ENCODE measurements at places on chromosomes 3 and 15. TPM values are rescaled to one million over a fixed set of nuclear protein-coding genes. Genes with fewer than 3 reads are reported as not detected.

- H3K4me1 ChIP-seq: peaks cover 6% of the 10 kb centered on the region
- DNase-seq: no peak
- no peak overlapping the region for H3K4me3 ChIP-seq
- peaks cover 3% of the 10 kb centered on the region for H3K36me3 ChIP-seq
- no peaks in the 10 kb centered on the region for H3K27me3 ChIP-seq
These were observed 571.9 kb upstream of the CBLB start for GRCh38 chr3:106440672-106441071.

GRCh38 chr3:119557877-119558269, 1.5 kb downstream of the CD80 start:
- H3K27me3 ChIP-seq: no peaks in the 10 kb centered on the region
- H3K27ac ChIP-seq: peak overlapping the region; percentile 80
- peaks cover 78% of the 10 kb centered on the region for H3K4me1 ChIP-seq
- H3K36me3 ChIP-seq: peaks cover 39% of the 10 kb centered on the region
- peak overlapping the region; percentile 81 for H3K4me3 ChIP-seq
- peak; percentile 77 for DNase-seq

MASP1 gene
- total RNA-seq: not detected

DUOXA1 gene
- total RNA-seq: not detected

TRAIP gene
- total RNA-seq: 27.3 TPM

EAF2 gene
- total RNA-seq: 22.0 TPM

DNA sequence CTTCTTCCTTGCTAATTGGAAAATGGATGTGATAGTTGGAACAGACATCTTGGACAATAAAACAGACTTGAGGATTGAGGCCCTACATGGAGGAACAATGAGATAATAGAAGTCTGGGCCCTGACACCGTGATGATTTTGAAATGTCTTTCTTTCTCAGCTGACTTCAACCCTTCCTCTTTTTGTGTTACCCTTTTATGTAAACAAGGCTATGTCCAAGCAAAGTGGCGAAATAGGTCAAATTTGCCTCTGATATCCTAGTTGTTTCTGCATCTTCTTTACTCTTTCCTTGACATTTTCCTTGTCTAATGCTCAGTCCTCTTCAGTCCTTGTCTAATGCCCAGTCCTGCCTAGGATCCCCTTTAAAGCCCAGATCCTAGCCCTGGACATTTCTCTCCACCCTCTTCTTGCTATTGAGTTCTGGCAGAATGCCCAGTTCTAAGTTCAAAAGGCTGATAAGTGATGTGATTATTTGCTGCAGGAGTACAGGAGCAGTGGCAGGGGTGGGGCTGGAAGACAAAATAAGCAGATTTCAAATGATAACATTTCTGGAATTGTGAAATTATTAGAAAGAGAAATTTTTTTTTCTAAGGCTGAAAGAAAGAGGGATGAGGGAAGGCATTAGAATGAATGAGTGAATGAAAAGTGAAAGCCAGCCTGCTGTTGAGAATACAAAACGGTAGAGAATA, 6.5 kb upstream of the VPS8 start:
- peaks cover 14% of the 10 kb centered on the region for H3K27me3 ChIP-seq
- DNase-seq: no peak
- H3K4me1 ChIP-seq: peaks cover 8% of the 10 kb centered on the region
- H3K4me3 ChIP-seq: no peak overlapping the region

- no peak for DNase-seq
- H3K36me3 ChIP-seq: no peaks in the 10 kb centered on the region
- peaks cover 29% of the 10 kb centered on the region for H3K27me3 ChIP-seq
These were observed 29.3 kb upstream of the MYO1E start for GRCh38 chr15:59401824-59402569.

DNA sequence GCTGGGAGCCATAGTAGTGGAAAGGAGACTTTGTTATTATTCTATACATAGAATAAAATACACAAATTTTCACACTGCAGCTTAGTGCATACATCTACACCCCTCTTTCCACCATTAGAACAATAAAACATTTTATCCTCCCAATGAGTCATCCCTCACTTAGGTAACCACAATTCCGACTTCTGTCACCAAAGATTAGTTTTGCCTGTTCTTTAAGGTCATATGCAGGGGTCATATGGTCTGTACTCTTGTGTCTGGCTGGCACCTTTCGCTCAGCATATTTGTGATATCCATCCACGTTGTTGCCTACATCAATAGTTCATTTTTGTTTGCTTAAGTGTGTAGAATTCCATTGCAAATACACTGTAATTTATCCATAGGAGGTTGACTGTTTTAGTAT, 399.4 kb downstream of the SHQ1 start:
- H3K27me3 ChIP-seq: peaks cover 19% of the 10 kb centered on the region
- H3K27ac ChIP-seq: no peak overlapping the region
- H3K4me1 ChIP-seq: peaks cover 32% of the 10 kb centered on the region
- H3K36me3 ChIP-seq: peaks cover 26% of the 10 kb centered on the region
- no peak overlapping the region for H3K4me3 ChIP-seq
- no peak for DNase-seq

GNAT1 gene
- total RNA-seq: not detected

- H3K4me3 ChIP-seq: no peak overlapping the region
- no peaks in the 10 kb centered on the region for H3K36me3 ChIP-seq
- DNase-seq: no peak
- no peaks in the 10 kb centered on the region for H3K4me1 ChIP-seq
- no peak overlapping the region for H3K27ac ChIP-seq
These were observed 16.0 kb upstream of the VGLL3 start for GRCh38 chr3:87006844-87007439.

DNA sequence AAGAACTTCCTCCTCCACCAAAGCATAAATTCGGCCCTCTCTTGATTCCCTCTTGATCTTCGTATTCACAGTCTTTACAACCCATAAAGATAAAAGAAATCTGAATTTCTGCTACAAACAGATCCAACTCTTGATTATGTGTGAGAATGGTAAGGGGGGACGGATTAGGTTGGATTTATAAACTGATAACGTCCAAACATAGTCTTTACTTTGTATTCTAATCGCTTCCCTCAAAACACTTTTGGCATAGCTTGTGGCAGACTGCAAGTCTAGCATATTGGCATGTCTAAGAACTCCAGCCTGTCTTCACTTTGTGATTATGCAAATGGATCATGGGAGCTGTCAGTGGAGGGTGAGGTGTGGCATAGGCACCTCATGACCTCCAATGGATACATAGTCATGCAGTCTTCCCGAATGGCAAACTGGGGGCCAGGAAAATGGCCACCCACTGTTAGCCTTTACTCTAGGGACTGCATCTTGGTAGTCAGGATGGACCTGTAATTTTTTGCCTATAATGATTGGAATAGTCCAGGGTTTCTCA, 24.3 kb upstream of the GPR171 start:
- peaks cover 11% of the 10 kb centered on the region for H3K36me3 ChIP-seq
- H3K4me3 ChIP-seq: peak overlapping the region; percentile 34
- no peaks in the 10 kb centered on the region for H3K27me3 ChIP-seq
- peak overlapping the region; percentile 77 for H3K27ac ChIP-seq

ACKR2 gene
- total RNA-seq: 2.6 TPM

CBLB gene
- 158 TPM for total RNA-seq

PLA2G4D gene
- not detected for total RNA-seq

- H3K4me1 ChIP-seq: no peaks in the 10 kb centered on the region
- no peak for DNase-seq
- H3K27me3 ChIP-seq: peaks cover 64% of the 10 kb centered on the region
- no peaks in the 10 kb centered on the region for H3K36me3 ChIP-seq
- no peak overlapping the region for H3K27ac ChIP-seq
- H3K4me3 ChIP-seq: no peak overlapping the region
These were observed 104.3 kb upstream of the TSC22D2 start for GRCh38 chr3:150303768-150304167.

DNA sequence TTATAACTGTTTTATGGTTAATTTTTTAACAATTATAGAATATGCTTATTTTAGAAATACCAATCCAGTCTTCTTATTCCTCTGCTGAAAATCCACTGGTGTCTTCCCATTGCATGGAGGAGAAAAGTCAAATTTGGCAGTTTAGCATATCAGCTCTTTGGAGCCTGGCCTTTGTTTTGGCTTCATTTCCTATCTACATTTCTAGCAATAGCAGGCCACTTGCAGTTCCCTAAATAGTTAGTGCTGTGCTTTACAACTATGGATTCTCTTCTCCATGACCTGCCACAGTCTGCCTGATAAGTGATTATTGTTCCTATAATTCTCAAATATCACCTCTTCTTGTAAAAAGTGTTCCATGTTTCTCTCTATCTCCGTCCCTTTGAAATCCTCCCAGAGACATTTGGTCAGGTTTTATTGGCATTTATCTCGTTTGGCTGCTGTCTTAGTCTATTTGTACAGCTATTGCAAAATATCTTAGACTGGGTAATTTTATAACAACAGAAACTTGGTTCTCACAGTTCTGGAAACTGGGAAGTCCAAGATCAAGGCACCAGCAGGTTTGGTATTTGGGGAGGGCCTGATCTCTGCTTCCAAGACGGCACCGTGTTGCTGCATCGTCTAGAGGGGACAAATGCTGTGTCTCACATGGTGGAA, 8.2 kb upstream of the SEC22A start:
- H3K27ac ChIP-seq: no peak overlapping the region
- H3K27me3 ChIP-seq: peaks cover 6% of the 10 kb centered on the region
- no peak overlapping the region for H3K4me3 ChIP-seq
- no peak for DNase-seq

GRCh38 chr15:52551762-52552161, 17.1 kb downstream of the ARPP19 start:
- H3K4me1 ChIP-seq: peaks cover 28% of the 10 kb centered on the region
- peaks cover 57% of the 10 kb centered on the region for H3K36me3 ChIP-seq
- H3K27ac ChIP-seq: no peak overlapping the region

DNA sequence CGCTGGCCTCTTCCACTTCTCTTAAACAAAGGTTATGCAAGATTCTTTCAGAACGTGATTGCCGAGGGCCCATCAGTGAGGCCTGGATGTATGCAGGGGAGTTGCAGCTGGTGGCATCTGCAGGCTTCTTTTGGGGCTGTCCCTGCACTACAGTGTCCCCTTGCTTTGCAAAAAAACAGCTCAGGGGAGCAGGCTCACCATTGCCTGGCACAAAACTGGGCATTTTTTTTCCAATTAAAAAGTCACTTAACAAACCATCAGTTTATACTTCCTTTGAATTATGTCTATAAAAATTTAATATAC, 148.6 kb downstream of the ATP10A start:
- DNase-seq: no peak
- no peaks in the 10 kb centered on the region for H3K4me1 ChIP-seq
- H3K27ac ChIP-seq: no peak overlapping the region
- peaks cover 9% of the 10 kb centered on the region for H3K36me3 ChIP-seq
- no peaks in the 10 kb centered on the region for H3K27me3 ChIP-seq

PTPRG gene
- not detected for total RNA-seq

- H3K4me3 ChIP-seq: no peak overlapping the region
- H3K36me3 ChIP-seq: peaks cover 16% of the 10 kb centered on the region
These were observed 36.4 kb downstream of the ZDHHC3 start for GRCh38 chr3:44939581-44940036.
